Peyer's patch (tissue), 4 donors: ENCODE measurements at places on chromosomes 3 and 15. TPM values are rescaled to one million over a fixed set of nuclear protein-coding genes. Genes with fewer than 3 reads are reported as not detected.

CPN2 gene
- total RNA-seq = not detected

GRCh38 chr3:72003936-72004335, 219.0 kb upstream of the PROK2 start:
- H3K27ac ChIP-seq = no peak overlapping the region
- H3K4me1 ChIP-seq = no peaks in the 10 kb centered on the region
- H3K4me3 ChIP-seq = no peak overlapping the region
- no peaks in the 10 kb centered on the region for H3K36me3 ChIP-seq
- DNase-seq = no peak
- no peaks in the 10 kb centered on the region for H3K27me3 ChIP-seq

DNA sequence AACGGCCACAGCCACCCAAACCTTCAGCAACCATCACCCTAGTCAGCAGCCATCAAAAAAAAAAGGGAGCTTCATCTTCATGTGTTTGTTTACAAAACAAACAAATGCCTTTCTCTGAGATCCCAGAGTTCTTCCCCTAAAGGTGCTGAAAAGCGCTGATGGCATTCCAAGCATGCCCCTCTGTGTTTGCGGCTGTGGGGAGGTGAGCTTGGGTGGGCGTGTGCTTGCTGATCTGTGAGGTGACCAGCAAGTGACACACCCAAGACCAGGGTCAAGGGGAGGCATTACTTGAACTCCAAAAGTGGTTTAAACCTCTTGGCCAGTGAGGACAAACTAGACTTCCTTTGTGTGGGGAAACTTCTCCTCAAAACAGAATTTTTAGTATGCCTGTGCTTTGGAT, 81.5 kb downstream of the DHX36 start:
- H3K4me1 ChIP-seq = no peaks in the 10 kb centered on the region
- H3K36me3 ChIP-seq = no peaks in the 10 kb centered on the region
- H3K27me3 ChIP-seq = no peaks in the 10 kb centered on the region
- peak overlapping the region; percentile 5 for H3K27ac ChIP-seq
- H3K4me3 ChIP-seq = no peak overlapping the region

GRCh38 chr15:43828061-43828657, 1.4 kb downstream of the WDR76 start:
- no peaks in the 10 kb centered on the region for H3K27me3 ChIP-seq
- H3K36me3 ChIP-seq = no peaks in the 10 kb centered on the region
- DNase-seq = no peak
- peak overlapping the region; percentile 75 for H3K27ac ChIP-seq
- peaks cover 40% of the 10 kb centered on the region for H3K4me1 ChIP-seq
- peak overlapping the region; percentile 65 for H3K4me3 ChIP-seq

DNA sequence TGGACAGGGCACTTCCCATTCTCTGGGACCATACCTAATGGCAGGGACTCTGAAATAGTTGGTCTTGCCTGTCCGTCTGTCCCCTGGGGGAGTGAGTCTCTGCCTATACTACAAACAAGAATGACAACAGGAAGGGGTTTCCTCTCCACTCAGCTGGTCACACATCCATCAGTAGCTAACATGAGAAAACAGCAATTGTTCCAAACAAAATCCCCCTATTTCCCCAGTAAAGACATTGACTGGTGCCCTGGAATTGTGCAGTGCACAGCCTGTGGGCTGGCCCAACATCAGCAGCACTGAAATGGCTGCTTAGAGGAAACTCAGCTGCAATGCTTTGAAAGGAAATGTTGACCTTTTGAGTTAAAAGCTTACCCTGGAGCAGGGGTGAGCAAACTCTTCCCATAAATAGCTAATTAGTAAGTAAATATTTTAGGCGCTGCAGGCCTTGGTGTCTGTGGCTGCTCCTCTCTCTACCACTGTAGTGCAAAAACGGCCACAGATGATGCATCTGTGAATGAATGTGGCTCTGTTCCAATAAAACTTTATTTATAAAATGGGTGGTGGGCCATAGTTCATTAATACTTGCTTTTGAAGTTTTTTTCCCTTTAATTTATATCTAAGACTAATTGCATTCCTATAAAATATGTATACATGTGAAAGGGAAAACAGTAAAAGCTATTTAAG, 174.3 kb downstream of the KLF13 start:
- H3K4me1 ChIP-seq = no peaks in the 10 kb centered on the region
- H3K27me3 ChIP-seq = no peaks in the 10 kb centered on the region
- H3K4me3 ChIP-seq = no peak overlapping the region

DNA sequence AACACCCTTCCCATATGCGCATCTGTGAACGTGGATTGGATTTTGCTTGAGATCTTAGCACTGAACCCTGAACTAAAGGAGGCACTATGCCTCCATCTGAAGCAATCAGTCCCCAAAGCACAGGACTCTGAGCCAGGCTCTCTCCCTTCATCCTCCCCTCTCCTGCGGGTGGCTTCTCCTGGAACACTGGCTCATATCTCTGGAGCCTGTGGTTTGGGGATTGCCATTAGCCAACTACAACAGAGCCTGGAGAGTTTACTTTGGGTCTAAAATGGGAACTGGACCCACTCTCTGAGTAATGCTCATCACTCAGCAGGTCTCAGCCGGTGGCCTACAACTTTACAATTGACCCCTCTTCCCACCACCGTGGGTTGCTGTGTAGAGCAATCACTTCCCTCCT, 190.8 kb upstream of the HES1 start:
- H3K27me3 ChIP-seq = no peaks in the 10 kb centered on the region
- no peaks in the 10 kb centered on the region for H3K4me1 ChIP-seq
- H3K4me3 ChIP-seq = no peak overlapping the region
- DNase-seq = no peak

- H3K4me3 ChIP-seq = no peak overlapping the region
- no peaks in the 10 kb centered on the region for H3K4me1 ChIP-seq
- no peak overlapping the region for H3K27ac ChIP-seq
- no peaks in the 10 kb centered on the region for H3K27me3 ChIP-seq
- no peaks in the 10 kb centered on the region for H3K36me3 ChIP-seq
- DNase-seq = no peak
Observed at GRCh38 chr3:36451816-36452215, 71.5 kb downstream of the STAC start.

- H3K27ac ChIP-seq = no peak overlapping the region
- no peaks in the 10 kb centered on the region for H3K4me1 ChIP-seq
- H3K36me3 ChIP-seq = no peaks in the 10 kb centered on the region
- H3K27me3 ChIP-seq = no peaks in the 10 kb centered on the region
- no peak overlapping the region for H3K4me3 ChIP-seq
Observed at GRCh38 chr3:136626493-136626892, 125.7 kb downstream of the STAG1 start.

- H3K4me1 ChIP-seq = no peaks in the 10 kb centered on the region
- no peak overlapping the region for H3K4me3 ChIP-seq
- H3K27ac ChIP-seq = no peak overlapping the region
- no peaks in the 10 kb centered on the region for H3K36me3 ChIP-seq
- DNase-seq = no peak
Observed at GRCh38 chr15:62453375-62453774, 288.3 kb upstream of the C2CD4B start.

CPEB1 gene
- total RNA-seq = 1.3 TPM

PPP2R3A gene
- 17.8 TPM for total RNA-seq

GRCh38 chr3:143901105-143901504, 52.8 kb upstream of the SLC9A9 start:
- H3K27me3 ChIP-seq = no peaks in the 10 kb centered on the region
- no peak for DNase-seq
- no peaks in the 10 kb centered on the region for H3K4me1 ChIP-seq
- H3K27ac ChIP-seq = no peak overlapping the region
- H3K36me3 ChIP-seq = no peaks in the 10 kb centered on the region

SNTN gene
- total RNA-seq = not detected

DNA sequence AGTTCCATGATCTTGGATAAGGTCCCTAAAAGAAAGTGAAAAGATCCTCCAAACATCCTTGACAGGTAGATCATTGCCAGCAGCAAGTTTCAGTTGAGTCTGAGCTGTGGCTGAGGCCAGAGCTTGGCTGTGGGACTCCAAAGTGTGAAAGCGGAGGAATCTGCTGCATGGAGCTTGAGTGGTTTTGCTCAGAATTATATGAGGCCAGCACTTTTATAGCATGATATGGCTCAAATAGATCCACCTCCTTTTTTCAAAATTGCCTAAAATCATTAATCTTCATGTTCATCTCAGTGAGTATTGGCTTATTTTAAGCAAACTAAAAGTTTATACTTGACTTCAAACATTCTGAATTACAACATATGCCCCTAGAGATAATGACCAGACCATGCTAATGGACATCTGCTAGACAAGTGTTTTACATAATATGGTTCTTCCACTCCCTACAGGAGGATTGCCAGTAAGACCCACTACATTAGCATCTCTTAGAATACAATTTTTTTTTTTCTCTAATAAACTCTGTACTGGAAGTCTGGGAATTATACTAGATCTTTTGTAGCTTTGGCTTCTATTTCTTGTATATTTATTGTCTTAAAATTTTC, 368.1 kb downstream of the ZPLD1 start:
- no peaks in the 10 kb centered on the region for H3K36me3 ChIP-seq
- H3K4me3 ChIP-seq = no peak overlapping the region
- H3K27ac ChIP-seq = no peak overlapping the region
- DNase-seq = no peak

- H3K27me3 ChIP-seq = no peaks in the 10 kb centered on the region
- peaks cover 25% of the 10 kb centered on the region for H3K36me3 ChIP-seq
- DNase-seq = no peak
- H3K4me3 ChIP-seq = no peak overlapping the region
Observed at GRCh38 chr3:100277255-100277800, 16.5 kb downstream of the TBC1D23 start.

DNA sequence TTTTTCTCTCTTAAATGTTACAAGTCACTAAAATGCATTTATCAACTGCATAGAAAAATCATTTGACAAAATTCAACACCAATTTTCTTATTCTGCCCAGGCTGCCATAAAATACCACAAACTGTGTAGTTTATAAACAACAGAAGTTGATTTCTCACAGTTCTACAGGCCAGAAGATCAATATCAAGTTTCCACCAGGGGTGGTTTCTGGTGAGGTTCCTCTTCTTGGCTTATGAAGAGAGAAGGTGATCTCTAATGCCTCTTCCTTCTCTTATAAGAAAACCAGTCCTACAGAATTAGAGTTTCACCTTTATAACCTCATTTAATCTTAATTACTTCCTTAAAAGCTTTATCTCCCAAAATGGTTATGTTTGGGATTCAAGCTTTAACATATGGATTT, 10.9 kb upstream of the CD200R1L start:
- no peaks in the 10 kb centered on the region for H3K36me3 ChIP-seq
- no peak overlapping the region for H3K27ac ChIP-seq
- no peak overlapping the region for H3K4me3 ChIP-seq
- H3K27me3 ChIP-seq = no peaks in the 10 kb centered on the region
- no peak for DNase-seq
- H3K4me1 ChIP-seq = no peaks in the 10 kb centered on the region

DNA sequence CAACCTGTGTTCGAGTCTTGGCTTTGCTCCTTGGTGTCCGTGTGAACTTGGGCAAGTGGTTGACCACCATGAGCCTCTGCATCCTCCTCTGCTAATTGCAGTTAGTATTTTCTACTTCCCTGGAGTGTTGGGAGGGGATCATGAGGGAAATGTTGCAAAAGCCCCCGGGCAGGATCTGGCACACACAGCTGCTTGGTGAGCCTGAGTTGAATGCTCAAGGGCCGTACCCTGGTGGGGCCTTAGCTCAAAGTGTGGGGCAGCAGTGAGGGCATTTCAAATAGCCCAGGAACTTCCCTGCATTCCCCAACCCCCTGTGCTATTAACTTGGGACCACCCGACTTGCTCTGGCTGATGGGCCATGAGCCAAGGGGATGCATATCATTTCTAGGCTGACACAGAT, 94.9 kb upstream of the SLC6A11 start:
- no peak overlapping the region for H3K4me3 ChIP-seq
- H3K27me3 ChIP-seq = no peaks in the 10 kb centered on the region
- H3K27ac ChIP-seq = no peak overlapping the region
- DNase-seq = no peak
- no peaks in the 10 kb centered on the region for H3K4me1 ChIP-seq

DNA sequence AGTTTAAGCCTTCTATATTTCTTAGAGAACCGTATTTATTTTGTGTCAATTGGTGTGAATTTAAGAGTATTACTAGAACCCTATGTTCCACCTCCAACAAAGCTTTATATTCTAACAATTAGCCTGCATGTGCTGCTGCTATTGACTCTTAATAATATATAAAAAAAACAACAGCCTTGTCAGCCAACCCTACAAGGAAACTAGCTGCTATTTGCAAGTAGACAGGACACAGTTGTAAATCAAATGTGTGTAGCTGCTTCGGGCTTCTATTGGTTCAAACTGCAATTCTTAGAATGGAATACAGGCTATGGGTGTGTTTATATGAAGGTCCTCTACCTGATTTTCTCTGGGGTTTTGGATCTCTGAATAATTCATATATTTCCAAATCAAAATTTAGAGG, 60.7 kb downstream of the ZBTB20 start:
- DNase-seq = no peak
- H3K27me3 ChIP-seq = no peaks in the 10 kb centered on the region
- no peak overlapping the region for H3K4me3 ChIP-seq
- no peak overlapping the region for H3K27ac ChIP-seq
- H3K36me3 ChIP-seq = no peaks in the 10 kb centered on the region

- H3K27me3 ChIP-seq = no peaks in the 10 kb centered on the region
- H3K36me3 ChIP-seq = no peaks in the 10 kb centered on the region
- H3K4me3 ChIP-seq = no peak overlapping the region
- no peak overlapping the region for H3K27ac ChIP-seq
Observed at GRCh38 chr15:70361106-70361505, 263.4 kb upstream of the TLE3 start.

SIDT1 gene
- 105 TPM for total RNA-seq

REC114 gene
- not detected for total RNA-seq
